Activated CD4-positive, CD25-positive, alpha-beta regulatory T cell (primary cell): ENCODE measurements at places on chromosomes 3 and 15.

- no peak for DNase-seq
Measured at GRCh38 chr15:45831787-45832186, 197.0 kb downstream of the SQOR start.

DNA sequence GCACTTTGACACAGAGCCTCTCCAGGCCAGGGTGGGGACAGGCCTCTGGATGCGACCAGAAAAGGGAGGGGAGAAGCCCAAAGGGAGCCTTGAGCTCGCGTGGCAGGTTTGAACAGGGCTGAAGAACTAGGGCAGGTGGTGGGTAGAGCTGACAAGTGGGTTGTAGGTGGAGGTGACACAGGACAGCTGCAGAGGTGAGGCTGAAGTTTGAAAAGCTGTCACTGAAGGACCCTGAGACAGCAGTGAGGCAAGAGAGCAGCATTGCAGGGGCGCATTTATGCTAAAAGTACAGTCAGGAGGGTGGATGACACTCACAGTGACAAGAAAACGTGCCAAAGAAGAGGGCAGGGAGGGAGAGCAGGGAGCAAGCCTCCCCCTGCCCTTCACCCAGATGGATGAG lies 21.8 kb upstream of the EPB42 start:
- no peak for DNase-seq

GRCh38 chr3:71640331-71640983 lies 56.9 kb upstream of the FOXP1 start:
- DNase-seq, result no peak

DNA sequence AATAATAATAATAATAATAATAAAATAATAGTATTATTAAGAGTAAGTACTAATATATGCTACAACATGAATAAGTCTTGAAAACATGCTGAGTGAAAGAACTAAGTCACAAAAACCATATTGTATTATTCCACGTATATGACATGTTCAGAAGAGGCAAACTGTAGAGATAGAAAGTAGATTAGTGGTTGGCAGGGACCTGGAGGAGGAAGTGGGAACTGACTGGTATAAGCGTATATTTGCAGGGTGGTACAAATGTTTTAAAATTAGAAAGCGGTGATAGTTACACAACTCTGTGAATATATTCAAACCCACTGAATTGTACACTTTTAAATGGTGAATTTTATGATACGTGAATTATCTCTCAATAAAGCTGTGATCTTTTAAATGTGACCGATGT lies 32.8 kb downstream of the LRRK1 start:
- no peak for DNase-seq

- DNase-seq, result no peak
Measured at GRCh38 chr3:24343084-24343783, 151.4 kb downstream of the THRB start.

DNA sequence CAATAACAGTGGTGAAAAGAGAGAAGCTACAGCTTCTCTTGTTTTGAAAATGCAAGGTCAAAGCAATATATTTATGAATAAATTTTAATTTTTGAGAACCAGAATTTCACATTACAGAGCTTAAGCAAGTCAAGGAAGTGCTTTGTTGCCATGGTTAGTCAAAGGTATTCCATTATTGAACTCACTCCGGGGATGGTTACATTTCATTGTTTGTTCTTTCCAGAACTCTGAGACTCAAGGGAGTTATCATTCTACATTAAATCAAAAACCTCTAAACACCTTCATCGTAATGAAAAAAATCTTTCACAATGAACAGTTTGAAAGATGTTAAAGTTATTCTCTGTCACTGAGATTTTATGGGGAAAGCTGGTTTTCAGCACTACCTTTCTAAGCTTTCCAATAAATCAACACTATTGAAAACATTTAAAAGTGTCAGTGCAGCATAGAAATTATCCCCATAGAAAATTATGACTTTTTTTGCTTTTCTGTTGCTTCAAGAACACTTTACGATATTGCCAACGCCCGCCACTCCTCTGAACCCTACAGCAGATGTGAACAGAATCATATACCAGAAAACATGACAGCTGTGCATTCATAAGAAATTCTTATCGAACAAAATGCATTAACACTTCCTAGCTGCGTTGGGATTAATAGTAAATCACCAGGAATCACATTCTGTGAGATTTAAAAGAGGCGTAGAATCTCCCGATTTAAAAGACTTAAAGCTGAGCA lies 83.0 kb downstream of the OTOL1 start:
- no peak for DNase-seq

GRCh38 chr3:38521391-38521987 lies 25.3 kb downstream of the EXOG start:
- peak; percentile 31 for DNase-seq

GRCh38 chr15:70436428-70436827 lies 326.9 kb downstream of the UACA start:
- no peak for DNase-seq

DNA sequence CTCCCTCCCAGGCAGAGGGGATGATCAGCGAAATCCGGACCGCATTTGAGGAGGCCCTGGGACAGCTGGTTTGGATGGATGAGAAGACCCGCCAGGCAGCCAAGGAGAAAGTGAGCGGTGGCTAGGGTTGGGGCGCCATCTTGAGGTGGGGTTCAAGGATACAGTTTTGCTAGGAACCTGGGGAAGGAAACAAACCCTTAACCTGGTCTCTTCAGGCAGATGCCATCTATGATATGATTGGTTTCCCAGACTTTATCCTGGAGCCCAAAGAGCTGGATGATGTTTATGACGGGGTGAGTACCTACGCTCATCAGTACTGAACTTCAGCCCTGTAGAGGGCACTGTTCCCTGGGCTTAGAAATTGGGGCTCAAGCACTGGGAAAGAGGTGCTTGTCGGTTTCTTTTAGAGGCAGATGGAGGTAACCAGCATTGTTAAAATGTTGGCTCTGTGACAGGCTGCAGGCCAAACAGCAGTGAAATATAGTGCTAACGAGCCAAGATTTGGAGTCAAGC lies 9.6 kb upstream of the PSMD2 start:
- DNase-seq, result peak; percentile 59
